ENCODE measurements at places on chromosomes 6 and 20. TPM values are rescaled to one million over a fixed set of nuclear protein-coding genes. Genes with fewer than 3 reads are reported as not detected.

Gene RIMS4
- not detected for total RNA-seq

Gene BMP2
- 44.1 TPM for total RNA-seq

- no peak for DNase-seq
Measured at GRCh38 chr6:167122041-167122826, 662 bp upstream of the CCR6 start.

GRCh38 chr6:49637350-49637731 lies 702 bp upstream of the RHAG start:
- no peak for DNase-seq

DNA sequence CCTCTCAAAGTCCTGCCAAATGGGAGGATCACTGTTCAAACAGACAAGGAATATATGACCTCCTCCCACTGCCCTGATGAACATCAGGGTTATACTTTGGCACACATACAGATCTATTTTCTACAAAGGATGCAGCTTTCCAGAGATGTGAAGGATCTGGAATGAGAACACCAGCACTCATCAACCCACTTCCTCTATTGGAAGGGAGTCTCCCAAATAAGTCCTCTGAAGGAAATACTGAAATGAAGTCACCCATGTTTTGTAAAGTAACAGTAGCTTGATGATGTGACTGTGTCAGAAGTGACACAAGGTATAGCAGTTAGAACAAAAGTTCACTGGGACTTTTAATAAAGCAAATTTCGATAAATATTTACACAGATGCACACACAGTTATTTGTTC lies 104.9 kb downstream of the OGFRL1 start:
- no peak for DNase-seq

DNA sequence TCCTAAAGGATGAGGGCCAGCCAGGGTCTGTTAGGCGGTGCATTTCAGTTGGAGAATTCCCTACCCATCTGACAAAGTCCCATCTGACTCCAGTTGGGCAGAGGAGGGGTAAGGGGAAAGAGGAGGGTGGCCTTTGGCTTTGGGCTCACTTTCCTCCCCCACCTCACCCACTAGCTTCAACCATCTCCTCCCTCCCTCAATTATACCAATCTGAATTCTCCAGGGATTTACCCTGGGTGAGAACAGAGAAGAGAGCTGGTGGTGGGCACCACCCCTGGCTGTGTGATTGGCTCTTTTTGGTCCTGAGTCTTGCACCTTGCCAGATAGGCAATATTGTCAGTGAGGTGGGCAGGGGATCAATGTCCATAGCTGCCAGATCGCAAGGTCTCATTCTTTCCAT lies 3.2 kb downstream of the HMGA1 start:
- no peak for DNase-seq

- DNase-seq: no peak
Measured at GRCh38 chr20:9428292-9428607, 86.1 kb upstream of the LAMP5 start.

GRCh38 chr20:654417-654750 lies 1.4 kb upstream of the SRXN1 start:
- DNase-seq: no peak

- DNase-seq: no peak
Measured at GRCh38 chr6:22141241-22141745, 155.5 kb downstream of the PRL start.

GRCh38 chr20:59903621-59904020 lies 29.8 kb downstream of the SYCP2 start:
- DNase-seq: no peak

- DNase-seq: no peak
Measured at GRCh38 chr6:129369737-129370136, 340.2 kb downstream of the ARHGAP18 start.

- no peak for DNase-seq
Measured at GRCh38 chr20:52953020-52953419, 19.1 kb upstream of the TSHZ2 start.

- no peak for DNase-seq
Measured at GRCh38 chr6:150967910-150968309, 102.4 kb downstream of the MTHFD1L start.

DNA sequence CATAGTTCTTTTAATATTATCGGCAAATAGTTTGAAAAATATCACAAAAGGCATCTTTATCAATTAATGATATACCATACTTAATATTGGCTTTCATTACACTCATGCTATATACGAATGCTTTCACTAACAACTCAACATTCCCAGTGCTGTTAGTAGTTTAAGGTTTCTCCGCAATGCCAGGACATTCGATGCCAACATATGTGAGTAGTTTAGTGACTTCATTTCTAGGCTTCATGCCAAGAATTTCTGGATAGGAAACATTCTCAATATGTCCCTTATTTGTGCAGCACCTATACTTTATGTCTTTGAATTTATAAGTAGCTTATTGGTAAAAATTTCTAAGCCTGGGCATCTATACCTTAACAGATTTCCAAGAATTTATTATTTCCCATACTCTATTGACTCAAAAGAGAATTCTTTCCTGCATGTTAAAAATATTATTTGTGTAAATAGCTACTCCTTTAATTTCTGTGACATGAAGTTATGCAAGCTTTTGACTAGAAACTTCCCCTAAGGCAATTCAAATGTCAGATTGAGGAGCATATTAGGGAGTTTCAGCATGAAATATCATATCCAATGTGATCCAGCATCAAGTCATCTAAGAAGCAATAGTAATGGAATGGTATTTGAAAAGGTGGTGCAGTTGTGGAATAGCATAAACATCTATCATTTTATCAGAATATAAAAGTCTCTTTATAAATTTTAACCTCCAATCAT lies 236.0 kb upstream of the STXBP5 start:
- DNase-seq: no peak

DNA sequence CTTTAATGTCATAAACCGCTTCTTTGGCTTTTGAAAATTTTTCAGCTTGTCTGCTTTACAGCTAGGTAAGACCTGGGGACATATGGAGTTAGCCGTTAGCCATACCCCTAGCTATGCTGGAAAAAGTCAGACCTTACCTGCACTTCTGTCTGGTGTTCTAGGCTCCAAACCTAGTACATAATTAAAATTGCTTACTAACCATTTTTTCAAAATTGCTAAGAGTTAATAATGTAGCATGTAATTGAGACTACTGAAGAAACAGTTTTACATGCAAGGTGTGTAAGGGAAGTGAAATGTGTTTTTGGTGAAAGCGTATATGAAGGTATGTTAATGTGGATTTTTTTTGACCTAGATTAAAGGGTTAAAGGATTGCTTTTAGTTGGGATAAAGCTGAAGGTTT lies 336.9 kb downstream of the RNF144B start:
- no peak for DNase-seq

- DNase-seq: no peak
Measured at GRCh38 chr6:13462458-13463327, 24.7 kb downstream of the GFOD1 start.

DNA sequence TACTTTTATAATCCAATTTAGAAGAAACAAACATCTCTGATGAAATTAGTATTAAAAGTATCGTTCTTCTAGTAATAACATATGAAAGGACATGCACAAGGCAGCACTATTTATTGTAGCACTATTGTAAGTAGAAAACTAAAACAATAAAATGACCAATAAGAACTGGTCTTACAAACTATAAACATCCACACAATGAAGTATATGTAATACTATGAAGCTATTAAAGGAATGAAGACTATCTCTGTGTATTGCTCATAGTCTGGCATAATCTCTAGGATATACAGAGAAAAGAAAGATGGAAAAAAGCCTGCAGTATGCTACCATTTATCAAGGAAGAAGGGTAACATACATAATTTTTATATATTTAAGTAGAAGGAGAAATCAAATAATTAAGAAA lies 16.7 kb downstream of the LCA5 start:
- no peak for DNase-seq

- DNase-seq: no peak
Measured at GRCh38 chr20:14826543-14827313, 489.3 kb upstream of the FLRT3 start.

DNA sequence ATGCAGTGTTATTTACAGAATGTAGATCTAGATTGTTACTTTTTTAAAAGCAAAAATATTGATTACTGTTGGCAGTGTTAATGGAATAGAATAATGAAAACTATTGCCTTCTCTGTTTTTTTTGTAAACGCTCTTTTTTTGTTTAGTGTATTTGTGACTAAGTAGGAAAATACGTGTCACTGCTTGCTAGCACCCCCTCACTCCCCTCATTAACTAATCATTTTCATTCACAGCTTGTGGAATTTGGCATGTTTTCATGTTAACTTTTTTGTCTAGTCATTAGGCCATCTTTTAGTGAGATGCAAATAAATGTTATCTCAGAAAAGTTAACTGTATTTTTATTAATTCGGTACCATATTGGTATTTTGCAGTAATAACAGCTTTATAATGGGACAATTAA lies 29.8 kb downstream of the ADGRG6 start:
- no peak for DNase-seq

DNA sequence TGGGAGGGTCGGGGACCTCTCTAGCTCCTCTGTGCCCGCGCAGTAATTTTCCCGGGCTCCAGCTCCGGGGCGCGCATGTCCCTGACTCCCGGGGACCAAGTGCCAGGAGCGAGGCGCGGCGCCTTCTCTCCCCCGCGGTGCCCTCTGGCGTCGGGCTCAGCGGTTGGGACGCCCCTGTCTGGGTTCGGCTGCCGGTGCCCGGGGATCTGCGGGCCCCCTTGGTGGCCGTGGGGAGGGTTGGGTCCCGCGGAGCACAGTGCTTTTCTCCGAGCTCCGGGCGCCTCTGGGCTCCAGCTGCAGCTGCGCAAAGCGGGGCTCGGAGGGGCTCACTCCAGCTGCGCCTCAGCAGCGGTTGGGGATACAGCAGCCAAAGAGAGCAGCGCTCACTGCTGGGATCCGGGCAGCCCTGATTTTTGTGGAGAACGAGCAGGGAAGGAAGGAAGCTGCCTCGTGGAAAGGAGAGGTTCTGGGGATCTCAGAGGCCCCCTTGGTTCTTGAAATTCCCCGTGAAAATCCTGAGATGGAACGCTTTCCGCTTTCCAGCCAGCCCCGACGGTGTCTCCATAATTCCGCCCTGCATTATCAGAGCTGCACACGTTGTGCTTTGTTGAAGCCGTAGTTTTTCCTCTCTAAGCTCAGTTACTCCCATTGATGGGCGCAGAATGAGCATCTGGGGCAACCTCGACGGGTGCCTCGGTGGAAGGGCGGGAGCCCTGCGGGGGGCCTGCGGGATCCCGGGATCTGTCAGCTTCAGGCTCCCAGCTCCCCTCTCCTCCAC lies 861 bp downstream of the PPP1R14C start:
- DNase-seq: peak; percentile 38

DNA sequence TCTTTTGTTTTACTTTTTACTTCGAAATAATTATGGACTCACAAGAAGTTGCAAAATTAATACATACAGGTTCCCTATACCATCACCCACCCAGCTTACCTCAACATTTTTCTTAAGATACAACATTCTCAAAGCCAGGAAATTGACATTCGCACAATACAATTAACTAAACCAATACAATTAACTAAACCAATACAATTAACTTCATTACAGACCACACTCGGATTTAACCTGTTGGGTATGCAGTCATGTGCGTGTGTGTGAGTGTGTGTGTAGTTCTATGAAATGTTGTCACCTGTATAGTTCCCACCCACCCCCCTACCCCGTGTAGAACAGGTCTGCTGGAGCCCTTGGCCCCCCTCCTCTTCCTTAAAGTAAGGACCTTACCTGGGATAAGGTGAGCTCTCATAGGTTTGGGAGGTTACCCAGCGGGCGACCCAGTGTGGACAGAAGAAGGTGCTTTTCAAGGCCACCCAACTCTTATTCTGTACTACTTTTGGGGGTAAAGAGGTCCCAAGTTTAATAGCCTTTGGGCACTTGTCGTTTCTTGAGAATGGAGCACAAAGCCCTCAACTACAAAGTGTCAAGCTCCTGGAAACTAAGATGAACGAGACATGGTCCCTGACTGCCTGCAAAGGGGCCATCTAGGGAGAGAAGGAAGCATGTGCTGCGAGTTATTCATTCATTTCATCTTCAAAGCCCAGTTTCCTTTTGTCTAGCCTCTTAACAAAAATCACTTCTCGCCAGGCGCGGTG lies 544 bp upstream of the STK38 start:
- no peak for DNase-seq

- no peak for DNase-seq
Measured at GRCh38 chr6:12481850-12482249, 191.7 kb downstream of the EDN1 start.

DNA sequence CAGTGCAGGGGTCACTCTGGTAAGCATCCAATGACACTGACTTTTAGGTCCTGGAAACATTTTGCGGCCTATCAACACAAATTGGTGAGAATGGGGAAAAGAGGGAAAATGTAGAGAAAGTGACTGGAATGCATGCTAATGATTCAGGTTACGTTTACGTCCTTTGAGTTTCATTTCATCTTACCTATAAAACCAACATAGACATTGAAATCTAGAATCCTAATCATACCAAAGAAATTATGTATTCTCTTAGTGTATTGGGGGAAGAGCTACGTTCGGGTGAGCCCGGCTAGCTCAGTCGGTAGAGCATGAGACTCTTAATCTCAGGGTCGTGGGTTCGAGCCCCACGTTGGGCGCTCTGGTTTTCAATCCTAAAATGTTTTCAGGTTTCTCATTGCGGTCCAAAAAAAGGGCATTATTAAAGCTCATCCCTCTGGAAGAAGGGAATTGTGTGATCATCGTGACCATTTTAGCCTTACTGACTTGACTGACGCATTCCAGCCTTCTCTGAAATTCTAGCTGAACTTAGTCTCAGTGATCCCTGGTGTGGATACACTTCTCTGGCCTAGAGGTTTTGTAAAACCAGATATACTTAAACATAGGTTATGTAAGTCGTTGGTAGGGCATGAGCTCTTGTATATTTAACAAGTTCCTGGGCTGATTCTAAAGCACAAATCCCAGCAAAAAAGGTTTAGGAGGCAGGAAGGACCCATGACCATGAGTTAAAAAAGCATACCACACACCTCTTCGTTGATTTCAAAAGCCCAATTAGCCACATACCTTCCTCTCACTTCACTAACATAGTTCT lies 18.3 kb downstream of the HMGN4 start:
- DNase-seq: no peak

DNA sequence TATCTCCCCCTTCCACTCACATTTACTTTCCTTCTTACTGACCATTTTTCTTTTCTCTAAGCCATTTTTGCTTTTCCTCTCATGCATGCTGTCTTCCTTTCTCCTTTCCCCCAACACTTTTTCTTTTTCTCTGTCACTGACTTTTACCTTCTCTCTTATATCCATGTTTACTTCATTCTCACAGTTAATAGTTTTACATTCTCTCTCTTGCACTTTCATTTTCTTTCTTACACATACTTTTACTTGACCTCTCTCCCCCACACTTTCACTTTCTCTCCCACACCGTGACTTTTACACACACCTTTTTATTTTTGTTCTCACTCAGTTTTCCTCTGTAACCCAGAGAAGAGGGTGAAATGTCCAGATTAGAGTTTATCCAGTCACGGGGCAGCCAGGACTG lies 636.3 kb downstream of the PTPRT start:
- no peak for DNase-seq

- DNase-seq: no peak
Measured at GRCh38 chr20:11168026-11168425, 494.2 kb upstream of the JAG1 start.

Data from transverse colon (tissue), 4 donors.